NCI-H2081 treated with DMSO at 0.1 percent for 48 hours (cell line): ENCODE measurements at places on chromosomes 3 and 15.

GRCh38 chr3:120661106-120661905 is 20.7 kb downstream of the HGD start:
- DNase-seq, result no peak

DNA sequence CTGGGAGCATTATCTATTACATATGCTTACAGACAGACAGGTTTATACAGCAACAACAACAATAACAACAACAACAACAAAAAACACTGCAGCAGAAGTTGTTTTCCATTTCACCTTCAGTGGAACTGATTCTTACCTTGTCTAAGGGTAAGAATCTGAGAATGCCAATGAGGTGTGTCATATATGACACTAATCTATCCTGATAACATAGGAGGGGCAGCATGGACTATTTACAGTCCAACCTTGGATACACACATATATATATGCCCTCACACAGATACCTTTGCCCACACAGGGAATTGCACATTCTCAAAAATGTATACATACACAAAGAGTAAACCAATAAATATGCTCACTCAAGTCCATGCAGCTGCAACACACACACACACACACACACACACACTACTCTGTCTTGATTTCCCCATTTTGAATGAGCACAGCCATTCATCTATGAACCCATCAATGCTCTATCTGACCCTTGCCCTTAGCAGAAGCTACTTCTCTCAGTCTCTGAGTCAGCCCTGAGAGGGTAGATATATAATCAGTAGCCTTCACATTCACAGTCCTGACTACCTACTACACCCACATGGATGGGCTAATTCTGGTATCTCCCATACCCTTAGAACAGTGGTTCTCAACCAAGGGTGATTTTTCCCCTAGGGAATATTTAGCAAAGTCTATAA is 9.7 kb upstream of the TRANK1 start:
- DNase-seq, result no peak

- DNase-seq, result no peak
Measured at GRCh38 chr3:30518181-30518864, 88.1 kb upstream of the TGFBR2 start.

- DNase-seq, result no peak
Measured at GRCh38 chr3:96294143-96294542, 520.3 kb upstream of the EPHA6 start.
